ENCODE measurements at places on chromosomes 2 and 18.

- no peak for DNase-seq
Measured at GRCh38 chr2:86052676-86053075, 53.0 kb downstream of the POLR1A start.

DNA sequence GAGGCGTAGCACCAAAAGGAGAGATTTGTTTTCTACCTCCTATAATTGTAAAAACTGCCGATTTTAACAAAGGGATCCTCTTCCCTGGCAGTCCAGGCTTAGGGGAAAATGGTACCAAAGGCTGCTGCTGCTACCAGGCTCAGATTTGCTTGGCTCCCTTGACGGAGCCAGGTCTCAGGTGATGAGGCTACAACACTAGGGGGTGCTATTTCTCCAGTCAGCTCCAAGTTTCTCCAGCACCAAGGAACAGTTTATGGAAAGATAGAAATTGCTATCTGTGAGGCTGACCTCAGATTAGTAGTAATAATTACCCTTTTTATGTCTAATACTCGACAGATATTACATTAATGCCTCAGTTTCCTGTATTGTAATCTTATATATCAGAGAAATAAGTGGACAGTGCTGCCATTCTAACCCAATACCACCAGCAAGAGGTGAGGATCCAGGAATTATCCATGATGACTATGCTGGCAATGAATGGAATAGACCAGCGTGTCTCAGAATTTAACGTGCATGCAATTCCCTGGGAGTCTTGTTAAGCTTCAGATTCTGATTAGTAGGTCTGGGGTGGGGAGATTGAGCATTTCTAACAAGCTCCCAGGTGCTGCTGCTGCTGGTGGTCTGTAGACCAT lies 111.3 kb downstream of the ESCO1 start:
- DNase-seq: peak; percentile 54

DNA sequence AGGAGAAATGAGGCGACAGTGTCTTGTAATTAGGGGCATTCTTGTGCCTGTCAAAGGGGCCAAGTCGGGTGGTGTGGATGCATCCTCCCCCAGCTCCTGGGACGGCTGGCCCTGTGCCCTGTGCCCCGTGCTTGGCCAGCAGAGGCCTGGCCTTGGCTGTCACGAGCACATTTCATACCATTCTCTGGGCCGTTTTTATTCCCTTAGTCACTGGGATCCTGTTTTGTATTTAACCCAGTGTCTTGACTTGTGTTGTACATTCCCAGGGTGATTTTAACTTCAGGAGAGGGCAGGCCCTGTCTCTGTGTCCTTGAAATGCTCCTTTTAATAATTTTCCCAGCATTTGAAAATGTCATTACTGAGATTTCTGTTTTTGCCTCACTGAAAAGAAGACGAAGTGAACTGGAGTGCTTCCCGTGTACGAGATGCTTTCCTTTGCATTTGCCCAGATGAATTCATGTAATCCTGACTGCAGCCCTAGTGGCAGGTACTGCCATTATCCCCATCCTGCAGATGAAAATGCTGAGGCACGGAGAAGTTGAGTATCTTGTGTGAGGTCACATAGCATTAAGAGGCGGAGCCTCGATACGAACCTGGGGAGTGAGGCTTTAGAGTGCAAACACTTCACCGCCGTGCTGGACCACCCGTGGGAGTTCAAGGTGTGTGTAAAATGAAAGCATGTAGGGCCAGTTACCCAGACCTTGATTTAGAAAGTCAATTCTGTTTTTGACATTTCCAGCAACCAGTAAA lies 57.0 kb downstream of the SH3RF3 start:
- no peak for DNase-seq

DNA sequence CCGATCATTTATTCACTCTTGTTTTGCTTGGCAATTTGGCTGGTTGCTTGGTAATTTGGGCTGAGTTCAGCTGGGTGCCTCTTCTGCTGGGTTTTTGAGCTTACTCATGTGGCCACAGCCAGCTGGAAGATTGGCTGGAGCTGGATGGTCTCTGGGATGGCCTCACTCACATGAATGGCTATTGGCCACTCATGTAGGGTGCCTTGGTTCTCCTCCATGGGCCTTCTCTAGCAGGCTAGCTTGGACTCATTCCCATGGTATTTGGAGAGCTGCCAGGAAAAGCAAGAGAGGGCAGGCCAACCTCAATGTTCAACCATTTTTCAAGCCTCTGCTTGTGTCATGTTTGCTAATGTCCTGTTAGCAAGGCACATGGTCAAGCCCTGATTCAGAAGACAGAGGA lies 16.9 kb downstream of the ZAP70 start:
- no peak for DNase-seq

GRCh38 chr2:100358554-100358953 lies 36.3 kb upstream of the LONRF2 start:
- DNase-seq: no peak

DNA sequence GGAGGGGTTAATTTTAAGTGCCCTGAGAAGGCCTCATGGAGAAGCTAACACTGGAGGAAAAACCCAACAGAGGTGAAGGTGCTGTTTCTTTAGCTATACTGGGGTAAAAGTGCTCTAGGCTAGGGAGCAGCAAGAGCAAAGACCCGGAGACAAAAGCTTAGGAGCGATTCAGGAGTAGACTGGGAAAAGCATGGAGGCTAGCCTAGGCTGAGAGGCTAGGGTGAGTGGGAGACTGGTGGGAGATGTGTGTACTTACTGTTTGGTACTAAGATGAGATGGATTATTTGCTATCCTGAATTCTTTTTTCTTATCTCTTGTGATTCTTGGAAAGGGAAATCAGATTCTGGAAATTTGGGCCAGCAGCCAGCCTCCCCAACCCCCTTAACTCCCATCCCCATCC lies 2.0 kb downstream of the GIGYF2 start:
- no peak for DNase-seq

- DNase-seq: no peak
Measured at GRCh38 chr2:54958717-54959371, 91.4 kb downstream of the RTN4 start.

DNA sequence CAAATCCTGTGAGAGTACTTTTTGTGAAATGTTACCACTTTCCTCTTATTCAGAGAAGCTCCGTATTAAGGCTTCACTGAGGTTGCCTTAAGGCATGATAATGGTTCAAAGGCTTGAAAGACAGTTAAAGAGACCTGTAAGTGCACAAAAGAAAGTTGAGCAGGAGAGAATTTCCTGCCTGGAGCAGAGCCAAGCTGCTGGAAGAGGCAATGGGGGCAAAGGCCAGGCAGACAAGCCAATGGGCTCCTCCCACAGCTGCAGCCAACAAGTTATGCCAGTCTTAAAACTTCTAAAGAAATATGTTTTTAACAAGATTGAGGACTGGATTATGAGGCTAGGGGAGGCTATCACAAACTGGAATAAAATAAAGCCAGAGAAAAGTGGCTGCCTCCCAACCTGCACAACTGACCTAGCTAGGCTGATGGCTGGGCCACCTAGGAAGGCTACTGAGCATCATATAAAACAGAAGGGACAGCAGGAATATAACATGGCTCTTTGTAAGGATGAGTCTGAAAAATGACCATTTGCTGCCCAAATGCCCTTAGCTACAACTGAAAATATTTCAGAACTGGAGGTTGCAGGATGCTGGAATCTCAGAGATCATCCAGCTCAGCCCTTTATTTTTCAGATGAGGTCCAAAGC lies 2.1 kb downstream of the IL1B start:
- DNase-seq: no peak

DNA sequence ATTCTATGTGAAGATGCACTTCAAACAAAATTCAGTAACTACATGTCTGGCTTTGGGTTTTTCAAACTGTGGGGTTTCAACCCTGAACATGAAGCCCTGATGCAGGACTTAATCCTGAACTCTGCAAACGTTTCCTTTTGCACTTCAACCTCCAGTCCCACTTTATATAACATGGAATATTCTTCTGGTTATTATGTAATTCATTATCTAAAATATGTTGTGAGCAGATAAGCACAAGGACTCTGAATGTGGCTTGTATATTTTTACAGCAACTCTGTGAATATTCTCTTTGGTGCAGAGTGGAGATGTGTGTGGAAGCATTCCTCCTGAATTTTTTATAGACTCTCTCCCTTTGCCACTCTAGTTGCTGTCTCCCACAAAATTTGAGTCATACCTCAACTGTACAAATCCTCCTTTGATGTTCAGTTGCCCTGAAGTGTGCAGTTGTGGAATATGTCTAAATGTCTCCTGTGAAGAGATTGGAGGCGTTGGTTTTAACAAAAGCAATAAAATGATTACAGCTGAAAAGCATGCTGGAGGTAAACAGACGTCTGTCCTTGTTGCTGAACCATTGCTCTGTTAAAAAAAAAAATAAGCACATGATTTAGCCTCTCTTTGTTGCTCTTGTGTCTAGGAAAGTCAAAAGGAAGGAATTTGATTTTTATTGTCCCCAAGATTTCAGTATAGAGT lies 205.1 kb upstream of the NRP2 start:
- no peak for DNase-seq

GRCh38 chr18:25146512-25146910 lies 205.5 kb downstream of the ZNF521 start:
- no peak for DNase-seq

GRCh38 chr2:203913947-203914346 lies 22.6 kb upstream of the ICOS start:
- no peak for DNase-seq

- no peak for DNase-seq
Measured at GRCh38 chr2:64626146-64626809, 27.4 kb downstream of the SERTAD2 start.

GRCh38 chr2:119181391-119181790 lies 22.8 kb upstream of the C1QL2 start:
- no peak for DNase-seq

DNA sequence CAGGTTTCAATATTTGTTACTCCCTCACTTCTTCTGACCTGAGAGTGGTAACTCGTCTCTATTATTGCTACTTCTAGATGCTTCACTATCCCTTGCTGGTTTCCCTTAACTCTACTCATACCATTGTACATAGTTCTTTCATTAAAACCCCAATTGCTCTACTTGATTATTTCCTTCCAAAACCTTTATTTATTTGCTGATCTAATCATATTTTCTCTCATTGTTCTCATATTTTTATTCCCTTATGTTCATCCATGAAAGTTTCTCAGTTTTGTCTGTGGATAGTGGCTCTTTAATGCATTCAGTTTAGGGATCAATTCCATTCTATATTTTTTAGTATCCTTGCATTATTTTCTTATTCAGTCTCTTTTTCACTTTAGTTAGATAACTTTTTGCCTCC lies 42.1 kb downstream of the RND3 start:
- no peak for DNase-seq

GRCh38 chr2:118661179-118661578 lies 186.3 kb downstream of the EN1 start:
- no peak for DNase-seq

DNA sequence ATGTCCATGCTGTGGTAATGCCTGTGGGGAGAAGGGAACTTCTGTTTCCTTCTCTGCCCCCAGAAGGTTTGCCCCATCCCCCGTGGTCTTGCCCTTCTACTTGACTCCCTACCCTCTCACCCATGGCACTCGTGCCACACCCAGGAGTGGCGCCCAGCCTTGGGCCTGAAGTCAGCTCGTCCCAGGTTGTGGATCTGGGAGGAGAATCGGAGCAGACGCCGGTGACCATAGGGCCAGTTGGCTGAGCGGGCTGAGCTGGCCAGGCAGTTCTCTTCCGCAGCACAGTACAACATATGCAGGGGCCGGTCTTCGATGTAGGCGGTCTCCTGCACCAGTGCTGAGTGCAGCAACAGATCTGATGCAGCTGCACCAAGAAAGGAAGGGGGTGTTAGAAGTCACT lies 4.7 kb downstream of the HTRA2 start:
- DNase-seq: no peak

GRCh38 chr2:10820978-10821695 lies 8.6 kb upstream of the PDIA6 start:
- no peak for DNase-seq

DNA sequence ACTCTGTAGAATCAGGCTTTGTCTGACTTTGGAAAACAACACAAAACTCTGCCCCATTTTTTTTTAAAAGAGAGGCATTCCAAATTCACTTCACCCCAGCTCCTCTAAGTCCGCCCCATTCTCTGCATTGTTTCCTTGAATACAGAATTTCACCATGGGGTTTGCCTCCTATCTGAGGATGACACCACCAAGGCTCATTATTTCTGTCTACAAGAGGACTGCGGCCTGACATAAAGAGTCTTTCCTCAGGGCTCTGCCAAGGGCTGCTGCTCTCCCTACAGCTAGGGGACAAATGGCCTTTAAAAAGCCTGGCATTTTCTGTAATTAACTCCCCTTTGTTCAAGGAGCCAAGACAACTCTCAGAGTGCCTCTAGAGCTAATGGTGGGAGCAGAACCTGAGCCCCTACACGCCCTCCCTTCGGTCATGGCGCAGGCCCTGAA lies 4.6 kb downstream of the CHST10 start:
- DNase-seq: no peak

GRCh38 chr2:240899468-240899865 lies 3.5 kb upstream of the MAB21L4 start:
- no peak for DNase-seq

- DNase-seq: no peak
Measured at GRCh38 chr18:48832938-48833700, 117.6 kb downstream of the SMAD7 start.

DNA sequence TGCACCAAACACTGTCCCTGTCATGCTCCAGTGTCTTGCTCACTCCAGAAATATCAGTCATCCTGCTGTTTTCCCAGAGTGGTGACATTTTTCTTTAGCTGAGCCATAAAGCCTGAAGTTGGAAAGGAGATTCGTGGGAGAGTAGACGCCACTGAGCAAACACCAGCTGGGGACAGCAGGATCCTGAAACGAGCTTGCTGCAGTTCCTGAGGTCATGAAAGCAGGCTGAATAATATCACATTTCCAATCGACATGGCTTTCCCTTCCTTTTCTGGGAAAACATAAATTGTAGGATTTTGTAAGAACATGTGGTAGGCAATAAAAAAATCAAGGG lies 276.4 kb downstream of the CDCA7 start:
- peak; percentile 16 for DNase-seq

DNA sequence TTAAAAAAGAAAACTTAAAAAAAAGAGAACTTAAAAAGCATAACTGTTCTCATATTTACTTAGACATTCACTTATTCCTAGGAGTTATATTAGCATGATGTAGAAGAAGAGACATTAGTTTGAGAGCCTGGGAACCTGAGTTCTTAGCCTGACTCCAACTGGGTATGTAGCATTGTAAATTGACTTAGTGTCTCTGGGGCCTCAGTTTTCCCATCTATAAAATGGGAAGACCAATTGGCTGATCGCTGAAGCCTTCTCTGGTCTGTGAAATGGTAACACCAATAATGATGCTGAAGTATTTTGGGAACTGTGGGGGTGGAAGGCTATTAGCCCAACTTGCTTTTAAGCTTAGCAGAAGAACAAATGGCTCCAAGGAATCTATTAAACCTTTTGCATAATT lies 55.9 kb downstream of the CABLES1 start:
- DNase-seq: no peak

GRCh38 chr2:671072-671471 lies 6.1 kb downstream of the TMEM18 start:
- DNase-seq: no peak

DNA sequence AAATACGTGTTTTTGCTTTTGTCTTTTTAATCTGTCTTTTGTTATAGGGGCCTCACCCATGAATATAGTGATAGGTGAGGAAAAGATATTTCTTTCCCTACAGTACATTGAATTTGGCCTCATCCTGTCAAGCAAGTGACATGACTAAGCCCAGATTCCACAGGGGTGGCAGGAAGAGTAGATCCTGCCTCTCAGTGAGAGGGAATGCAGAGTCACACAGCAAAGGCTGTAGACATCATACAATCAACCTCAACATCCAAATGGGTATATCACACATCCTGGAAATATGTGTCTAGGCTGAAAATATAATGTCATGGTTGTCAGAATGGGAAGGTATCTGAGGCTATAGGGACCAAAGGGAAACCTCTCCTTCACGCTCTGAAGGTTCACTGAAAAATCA lies 269.6 kb downstream of the CDH20 start:
- DNase-seq: no peak

- no peak for DNase-seq
Measured at GRCh38 chr2:97764559-97765263, 51.3 kb downstream of the ZAP70 start.
